Hepatic stellate cell (primary cell): ENCODE measurements at places on chromosomes 12 and 14.
A peak's percentile ranks its signal among the peaks of the same experiment; 100 is the strongest.

GRCh38 chr12:84561351-84561750 lies 351.2 kb downstream of the SLC6A15 start:
- no peak for DNase-seq

GRCh38 chr14:45199230-45199629 lies 53.8 kb downstream of the MIS18BP1 start:
- DNase-seq = peak; percentile 6

- DNase-seq = peak; percentile 85
Measured at GRCh38 chr12:65278576-65279368, at the start of gene MSRB3. MSRB3 (plus strand) TSS chr12:65278683; CDS start chr12:65308580, 29,897 bp downstream.

GRCh38 chr12:117097159-117097558 lies 2.1 kb downstream of the TESC start:
- DNase-seq = no peak

GRCh38 chr12:127145241-127145928 lies 1121.6 kb upstream of the TMEM132C start:
- DNase-seq = no peak

- no peak for DNase-seq
Measured at GRCh38 chr12:71503579-71504391, 64.2 kb downstream of the LGR5 start.

- DNase-seq = no peak
Measured at GRCh38 chr14:91910196-91910595, 37.3 kb downstream of the FBLN5 start.

DNA sequence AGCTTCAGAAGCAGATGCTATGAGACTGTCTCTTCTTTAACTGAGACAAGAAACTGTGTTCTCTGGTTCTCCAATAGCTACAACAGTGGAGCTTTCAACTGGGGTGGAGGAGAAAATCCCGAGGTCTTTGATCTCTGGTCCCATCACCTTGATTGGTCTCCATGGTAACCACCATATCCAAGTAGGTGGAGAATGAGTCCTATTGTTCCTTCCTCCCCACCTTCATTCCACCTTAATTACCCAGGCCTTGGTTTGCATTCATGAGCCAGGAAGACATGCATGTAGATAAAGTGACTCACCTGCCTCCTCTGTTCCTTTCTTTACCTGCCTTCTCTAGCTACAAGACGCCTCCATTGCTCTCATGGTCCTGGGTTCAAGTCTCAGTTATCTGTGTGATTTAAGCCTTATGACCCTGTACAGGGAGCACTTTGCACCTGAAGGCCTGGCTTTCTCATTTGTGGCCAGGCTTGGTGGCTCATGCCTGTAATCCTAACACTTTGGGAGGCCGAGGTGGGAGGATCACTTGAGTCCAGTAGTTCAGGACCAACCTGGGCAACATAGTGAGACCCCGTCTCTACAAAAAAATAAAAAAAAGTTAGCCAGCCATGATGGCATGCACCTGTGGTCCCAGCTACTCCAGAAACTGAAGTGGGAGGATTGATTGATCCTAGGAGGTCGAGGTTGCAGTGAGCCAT lies 157.7 kb upstream of the TBX3 start:
- no peak for DNase-seq

GRCh38 chr14:101116065-101116464 lies 212.5 kb upstream of the RTL1 start:
- DNase-seq = no peak

DNA sequence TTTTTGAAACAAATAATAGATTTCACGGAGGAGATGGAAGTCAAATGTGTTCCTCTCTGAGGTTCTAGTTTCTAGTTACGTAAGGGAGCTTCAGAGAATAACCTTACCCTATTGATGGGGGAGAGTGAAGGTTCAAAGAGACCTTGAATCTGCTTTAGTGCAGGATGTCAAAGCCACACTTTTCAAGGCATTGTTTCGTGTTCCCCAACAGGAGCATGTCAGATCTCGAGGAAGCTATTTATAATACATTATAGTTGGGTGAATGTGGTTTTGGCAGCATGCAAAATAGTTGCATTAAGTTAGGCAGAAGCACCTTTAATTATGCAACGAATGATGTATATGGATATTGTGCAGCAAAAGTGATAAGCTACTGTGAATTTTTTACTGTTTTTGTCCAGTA lies 614.9 kb downstream of the SLC16A7 start:
- DNase-seq = no peak

GRCh38 chr14:50319293-50319692 lies 7.2 kb downstream of the DMAC2L start:
- DNase-seq = no peak

DNA sequence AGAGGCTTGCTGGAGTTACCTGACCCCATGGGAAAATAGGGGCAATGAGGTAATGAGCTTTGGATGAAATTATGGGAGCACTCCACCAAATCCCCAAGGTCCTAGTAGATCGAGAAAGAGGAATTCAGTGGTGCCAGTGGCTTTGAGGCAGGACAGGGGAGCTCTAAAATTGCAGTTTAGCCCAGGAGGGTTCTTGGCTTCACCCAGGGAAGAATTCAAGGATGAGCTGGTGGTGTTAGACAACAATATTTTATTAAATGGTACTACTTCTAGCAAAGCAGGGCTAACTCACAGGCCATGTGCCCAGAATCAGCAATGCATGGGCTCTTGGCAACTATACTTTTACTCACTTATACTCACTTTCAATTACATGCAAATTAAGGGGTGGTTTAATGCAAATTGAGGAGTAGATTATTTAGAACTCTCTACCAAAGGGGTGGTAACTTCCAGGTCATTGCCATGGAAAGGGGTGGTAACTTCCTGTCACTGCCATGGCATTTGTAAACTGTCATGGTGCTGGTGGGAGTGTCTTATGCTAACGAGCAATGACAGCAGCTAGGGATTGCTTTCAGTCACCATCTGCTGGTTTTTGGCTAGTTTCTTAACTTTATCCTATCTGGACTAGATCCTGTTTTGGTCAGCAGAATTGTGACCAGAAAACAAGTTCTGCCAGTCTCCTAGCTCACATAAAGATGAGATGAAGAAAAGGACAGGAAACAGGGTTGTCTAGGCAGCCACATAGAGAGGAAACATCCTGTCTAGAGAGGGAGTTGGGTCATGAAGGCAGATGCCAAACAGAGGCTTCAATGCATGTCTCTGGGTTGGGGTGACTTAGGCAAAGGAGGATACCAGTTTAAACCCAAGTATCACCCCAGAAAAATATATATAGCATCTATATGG lies 64.7 kb downstream of the ZNF641 start:
- DNase-seq = no peak

- no peak for DNase-seq
Measured at GRCh38 chr12:84874825-84875139, 37.8 kb downstream of the SLC6A15 start.

GRCh38 chr12:87280356-87280755 lies 748.8 kb downstream of the C12orf50 start:
- no peak for DNase-seq

DNA sequence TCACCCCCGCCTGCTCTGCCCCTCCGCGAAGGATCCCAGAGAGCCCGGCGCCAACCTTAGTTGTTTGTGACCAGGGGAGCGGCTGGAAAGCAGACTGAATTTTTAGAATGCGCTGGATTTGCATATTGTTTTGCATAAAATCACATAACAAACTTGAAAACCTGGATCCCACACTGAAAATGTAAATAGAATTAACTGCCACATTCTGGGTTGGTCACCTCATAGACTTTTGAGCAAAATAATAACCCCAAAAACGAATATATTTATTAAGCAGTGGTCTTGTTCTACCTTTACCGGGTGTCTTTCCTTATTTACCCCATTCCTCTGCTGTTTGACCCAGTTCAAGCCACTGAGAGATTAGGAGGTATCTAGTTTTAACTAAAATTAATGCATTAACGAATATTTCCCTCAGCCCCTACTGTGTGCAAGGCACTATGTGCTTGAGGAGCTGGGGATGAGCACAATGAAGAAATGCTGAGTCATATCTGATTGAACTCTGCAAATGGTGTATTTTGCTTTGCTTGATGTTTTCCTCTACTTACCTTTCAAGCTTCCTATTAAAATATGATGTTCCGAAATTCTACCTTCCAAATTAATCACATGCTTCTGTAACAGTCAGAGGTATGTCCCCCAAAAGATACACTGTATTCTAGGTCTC lies 438 bp upstream of the EGLN3 start:
- no peak for DNase-seq

GRCh38 chr12:107258780-107259179 lies 165.4 kb upstream of the CRY1 start:
- no peak for DNase-seq

GRCh38 chr12:122021193-122021821 lies 377 bp upstream of the BCL7A start:
- peak; percentile 50 for DNase-seq

DNA sequence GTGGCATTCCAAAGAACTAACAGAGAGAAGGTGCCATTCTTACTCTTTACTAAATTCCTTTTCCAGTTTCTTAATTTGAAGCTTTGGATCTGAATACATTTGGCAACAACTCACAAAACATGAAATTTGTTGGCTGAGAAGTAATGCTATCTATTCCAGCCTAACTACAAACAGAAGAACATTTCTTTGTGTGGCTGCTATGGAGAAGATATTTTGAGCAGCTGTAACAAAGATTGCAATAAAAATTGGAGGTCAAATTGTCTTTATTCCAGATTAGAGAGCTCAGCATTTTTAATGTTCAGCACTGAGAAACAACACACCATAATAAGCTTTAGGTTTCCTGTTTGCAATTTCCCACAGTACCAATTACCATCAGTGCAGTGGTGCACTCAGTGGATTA lies 835.8 kb upstream of the FLRT2 start:
- no peak for DNase-seq

- no peak for DNase-seq
Measured at GRCh38 chr14:59565087-59565486, 11.5 kb downstream of the CCDC175 start.

GRCh38 chr12:97075934-97076630 lies 169.0 kb downstream of the NEDD1 start:
- no peak for DNase-seq

GRCh38 chr12:113443030-113443539 lies 20.9 kb downstream of the SDSL start:
- no peak for DNase-seq

- DNase-seq = no peak
Measured at GRCh38 chr12:99521664-99522063, 125.9 kb upstream of the GARIN6 start.

DNA sequence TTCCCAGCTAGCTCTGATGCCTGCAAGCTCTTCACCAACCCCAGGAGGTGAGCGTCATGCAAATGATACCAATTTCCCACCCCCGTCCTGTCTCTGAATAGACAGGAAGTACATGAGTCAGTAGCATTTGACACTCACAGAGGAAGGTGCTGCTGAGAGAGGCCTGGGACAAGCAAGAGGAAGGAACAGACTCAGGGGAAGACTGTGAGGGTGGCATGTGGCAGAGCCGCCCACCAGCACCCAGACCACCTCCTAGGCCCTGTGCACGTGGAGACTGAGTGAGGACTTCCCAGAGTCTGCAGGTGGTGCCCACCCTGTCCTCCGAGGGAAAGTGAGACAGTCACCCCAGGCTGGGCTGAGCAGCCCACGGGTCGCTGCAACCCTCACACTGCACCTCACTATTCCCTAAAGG lies 199.5 kb upstream of the SFSWAP start:
- DNase-seq = no peak

DNA sequence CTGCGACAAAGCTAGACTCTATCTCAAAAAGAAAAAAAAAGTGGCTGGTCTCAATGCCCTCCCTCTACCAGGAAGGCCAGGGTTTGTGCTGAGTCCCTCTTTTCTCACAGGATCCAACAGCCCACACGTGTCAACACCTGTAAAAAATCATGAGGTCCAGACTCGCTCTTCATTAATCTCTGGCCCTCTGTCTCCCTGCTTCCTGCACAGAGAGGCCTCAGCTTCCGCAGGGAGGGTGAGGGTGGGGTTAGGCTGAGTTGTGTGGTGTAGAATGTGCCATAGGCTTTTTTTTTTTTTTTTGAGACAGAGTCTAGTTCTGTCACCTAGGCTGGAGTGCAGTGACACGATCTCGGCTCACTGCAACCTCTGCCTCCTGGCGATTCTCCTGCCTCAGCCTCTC lies 6.1 kb downstream of the CFAP73 start:
- DNase-seq = no peak

GRCh38 chr12:118544569-118544968 lies 168.2 kb downstream of the SUDS3 start:
- DNase-seq = peak; percentile 80

DNA sequence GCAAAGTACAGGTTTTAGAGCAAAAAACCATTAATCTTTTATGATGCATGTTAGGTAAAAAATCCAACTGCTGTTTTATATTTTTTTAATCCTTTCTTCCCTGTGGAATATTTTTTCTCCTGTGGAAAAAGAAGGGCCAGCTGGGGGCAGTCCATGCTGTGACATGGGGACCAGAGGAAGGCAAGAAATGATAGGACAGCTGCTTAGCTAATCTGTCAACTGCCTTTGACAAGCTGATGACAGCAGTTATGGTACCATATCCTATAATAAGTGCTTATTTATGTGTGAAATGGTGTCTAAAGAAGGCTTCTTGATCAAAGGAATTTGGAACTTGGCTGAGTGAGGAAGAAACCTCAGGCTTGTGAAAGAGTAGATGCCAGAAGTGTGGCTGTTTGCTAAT lies 452.4 kb upstream of the NOVA1 start:
- DNase-seq = no peak

GRCh38 chr12:107513184-107513583 lies 172.4 kb upstream of the PWP1 start:
- DNase-seq = no peak

- peak; percentile 36 for DNase-seq
Measured at GRCh38 chr12:77925536-77926108, 94.9 kb downstream of the NAV3 start.

GRCh38 chr12:97628962-97629361 lies 166.4 kb downstream of the RMST start:
- no peak for DNase-seq

GRCh38 chr12:118330421-118331018 lies 42.2 kb downstream of the TAOK3 start:
- peak; percentile 76 for DNase-seq
